ENCODE measurements at places on chromosomes 1 and 21.

DNA sequence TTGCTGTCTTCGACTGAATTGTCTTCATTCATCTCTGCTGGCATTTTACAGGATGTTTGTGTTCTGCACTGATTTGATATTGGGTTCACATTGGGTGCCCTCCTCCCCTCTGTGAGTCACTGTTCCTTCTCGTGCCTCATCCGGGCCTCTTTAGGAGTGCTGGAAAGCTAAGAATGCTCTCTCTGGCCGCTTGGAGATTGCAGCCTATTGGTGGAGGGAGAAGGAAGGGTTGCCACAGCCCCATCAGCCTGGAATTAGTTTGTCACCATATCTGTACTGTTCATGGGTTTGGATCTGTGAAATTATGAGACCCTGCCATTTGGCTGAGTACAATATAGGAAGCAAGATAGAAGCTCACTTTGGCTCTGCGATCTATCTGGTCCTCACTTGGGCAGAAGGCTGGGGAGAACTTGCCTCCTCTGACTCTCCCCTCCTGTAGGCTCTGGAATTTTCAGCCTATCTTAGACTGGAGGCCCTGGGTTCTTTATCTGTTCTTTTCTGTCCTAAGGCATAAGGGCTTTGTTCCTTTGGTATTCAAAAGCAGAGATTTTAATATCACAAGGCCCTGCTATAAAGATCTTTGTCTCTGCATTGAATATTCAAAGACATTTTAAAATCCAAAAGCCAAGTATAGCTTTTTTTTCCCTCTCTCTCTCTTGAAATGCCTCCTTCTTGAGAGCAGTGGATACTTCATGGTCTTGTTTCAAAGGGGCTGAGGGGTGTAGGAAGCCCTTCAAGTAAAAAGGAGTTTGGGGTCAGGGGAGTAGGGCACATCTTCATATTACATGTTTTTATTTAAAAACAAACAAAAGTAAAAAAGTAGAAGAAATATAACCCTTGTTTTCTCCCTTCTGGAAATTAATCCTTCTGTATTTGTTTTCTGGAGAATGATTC, 347.9 kb downstream of the ZP4 start:
- no peak for DNase-seq

DNA sequence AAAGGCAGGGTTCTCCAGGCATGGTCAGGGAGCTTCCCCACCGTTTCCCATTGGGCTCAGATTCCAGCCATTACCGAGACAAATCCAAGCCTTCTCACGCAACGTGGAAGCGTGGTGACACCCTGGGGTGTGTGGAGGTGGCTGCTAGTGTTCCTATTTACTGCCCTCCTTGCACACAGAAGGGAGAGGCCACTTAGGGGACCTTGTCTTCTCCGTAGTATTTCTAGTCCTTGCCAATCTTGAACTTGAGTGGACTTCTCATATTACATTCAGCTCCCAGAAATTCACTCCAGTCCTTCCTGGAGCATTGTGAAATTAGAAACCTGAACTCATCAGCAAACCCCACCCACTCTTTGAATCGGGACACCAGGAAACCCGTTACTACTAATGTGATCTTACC, 131.6 kb downstream of the AJAP1 start:
- DNase-seq = no peak

DNA sequence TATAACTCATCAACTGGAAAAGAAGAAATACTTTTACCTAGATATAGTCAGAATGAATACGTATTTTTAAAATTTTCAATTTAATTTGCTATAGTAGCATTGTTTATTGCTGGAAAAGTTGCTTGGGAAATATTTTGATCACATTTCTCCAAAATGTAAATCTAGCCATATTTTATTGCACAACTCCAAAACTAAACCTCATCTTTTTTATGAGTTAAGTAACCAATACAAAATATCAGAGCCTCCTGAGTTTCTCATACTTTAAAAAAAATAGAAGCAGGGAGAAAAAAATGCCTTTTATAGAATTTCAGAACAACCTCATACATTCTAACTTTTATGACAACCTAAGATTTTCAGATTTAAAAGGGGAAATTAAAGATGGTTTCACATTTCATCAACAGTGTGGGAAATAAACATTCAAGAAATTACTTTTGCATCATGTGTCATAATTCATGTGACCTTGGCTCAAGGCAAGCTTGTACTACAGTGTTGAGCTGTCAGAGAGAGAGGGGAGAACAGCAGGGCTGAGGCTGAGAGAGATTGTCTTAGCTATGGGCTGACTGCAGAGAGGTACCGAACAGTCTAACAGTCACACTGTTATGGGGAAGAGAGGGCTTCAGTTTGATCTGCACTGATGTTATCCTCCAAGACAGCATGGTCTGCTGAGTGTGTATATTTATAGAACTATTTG, 519.0 kb downstream of the LTN1 start:
- no peak for DNase-seq

DNA sequence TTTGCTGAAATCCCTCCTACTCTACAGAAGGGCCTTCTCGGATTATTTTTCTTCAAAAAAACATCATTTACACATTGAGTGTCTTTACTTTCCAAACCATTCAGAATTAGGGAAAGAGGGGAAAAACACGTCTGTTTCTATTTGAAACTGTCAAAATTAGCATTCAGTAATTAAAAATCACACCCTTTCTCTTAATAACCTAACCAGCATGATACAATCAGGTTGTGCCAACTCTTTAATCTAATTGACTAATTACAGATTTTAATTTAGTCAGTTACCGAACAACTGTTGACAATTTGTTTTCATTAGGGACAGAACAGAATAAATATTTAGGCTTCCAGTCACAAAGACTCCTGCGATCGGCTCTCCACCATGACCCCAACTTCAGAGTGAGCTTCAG, 18.8 kb downstream of the SSBP3 start:
- no peak for DNase-seq

DNA sequence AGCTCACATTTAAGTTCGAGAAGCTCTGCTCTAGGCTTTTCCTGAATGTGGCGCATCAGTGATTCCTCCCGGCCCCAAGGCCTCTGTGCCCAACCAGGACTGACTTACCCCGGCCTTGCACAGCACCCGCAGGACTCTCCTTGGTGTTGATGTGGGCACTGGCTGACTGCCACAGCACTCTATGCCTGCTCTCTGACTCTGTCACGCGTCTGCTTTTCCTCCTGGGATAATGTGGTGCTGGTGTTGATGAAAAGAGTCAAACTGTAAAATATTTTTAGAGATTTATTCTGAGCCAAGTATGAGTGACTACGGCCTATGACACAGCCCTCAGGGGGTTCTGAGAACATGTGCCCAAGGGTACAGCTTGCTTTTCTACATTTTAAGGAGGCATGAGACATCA, 15.5 kb upstream of the SLC2A5 start:
- DNase-seq = no peak

- no peak for DNase-seq
Observed at GRCh38 chr21:46182548-46183336, 1.5 kb downstream of the SPATC1L start.

- no peak for DNase-seq
Observed at GRCh38 chr1:37951783-37952624, 5.2 kb upstream of the INPP5B start.

DNA sequence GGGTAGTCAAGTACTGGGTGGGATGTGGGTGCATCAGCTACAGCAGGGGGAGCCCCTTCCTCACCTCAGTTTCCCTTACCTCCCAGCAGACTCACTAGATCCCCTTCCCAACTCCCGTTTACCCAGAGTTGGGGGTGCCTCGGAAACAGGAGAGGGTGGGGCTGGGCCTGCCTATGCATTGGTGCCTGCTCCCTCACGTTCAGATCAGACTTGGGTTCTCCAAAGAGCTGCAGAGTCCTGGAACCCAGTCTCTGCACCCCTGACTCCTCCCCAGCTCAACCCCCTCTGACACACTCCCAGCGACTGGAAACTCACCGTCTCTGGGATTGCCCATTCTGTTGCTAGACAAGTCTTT, 6.0 kb downstream of the FOXO6 start:
- no peak for DNase-seq

- DNase-seq = peak; percentile 66
Observed at GRCh38 chr1:26826261-26827105, at the start of gene ZDHHC18. ZDHHC18 (plus strand) TSS chr1:26826688; CDS start chr1:26826805, 117 bp downstream.

DNA sequence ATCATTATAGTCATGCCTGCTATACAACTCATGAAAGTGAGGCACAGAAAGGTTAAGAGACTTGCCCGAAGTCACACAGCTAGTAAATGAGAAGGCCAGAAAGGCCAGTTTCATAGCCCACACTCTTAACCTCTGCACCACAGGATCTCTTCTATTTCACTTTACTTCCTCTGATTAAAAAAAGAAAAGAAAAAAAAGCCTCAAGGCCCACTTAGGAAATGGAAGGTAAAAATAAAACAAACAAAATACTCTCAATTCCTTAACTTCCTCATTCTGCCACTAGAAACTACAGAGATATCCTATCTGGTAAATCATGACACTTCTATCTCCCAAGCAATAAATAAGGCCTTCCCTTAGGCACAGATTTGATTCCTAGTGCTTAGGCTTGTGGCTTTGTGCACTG, 7.6 kb upstream of the ENAH start:
- no peak for DNase-seq
